ENCODE measurements at places on chromosomes 1 and 21.

DNA sequence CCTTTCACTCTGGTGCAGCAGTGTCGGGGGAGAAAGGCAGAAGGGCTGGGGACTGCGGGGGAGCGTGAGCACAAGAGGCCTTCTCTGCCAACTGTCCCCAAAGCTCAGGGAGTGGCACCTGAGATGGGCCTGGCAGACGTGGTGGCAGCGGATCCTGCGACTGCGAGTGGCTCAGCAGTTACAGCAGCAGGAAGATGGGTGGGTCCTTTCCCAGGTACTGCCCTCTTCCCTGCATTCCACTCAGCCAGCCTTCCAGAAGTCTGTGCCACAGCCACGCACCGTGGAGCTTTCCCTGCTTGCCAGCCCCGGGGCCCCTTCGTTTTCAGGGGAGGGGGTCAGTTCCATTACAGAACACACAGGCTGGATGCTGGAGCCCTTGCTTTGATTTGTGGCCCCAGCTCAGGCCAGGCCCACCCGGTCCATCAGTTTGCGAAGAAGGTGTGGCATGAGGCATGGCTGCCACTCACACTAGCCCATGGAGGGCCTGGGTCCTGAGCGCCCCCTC lies 17.2 kb downstream of the MTHFR start:
- no peak for DNase-seq

- no peak for DNase-seq
Measured at GRCh38 chr1:107169615-107170014, 28.8 kb downstream of the NTNG1 start.

- no peak for DNase-seq
Measured at GRCh38 chr1:189180057-189180456, 1297.6 kb downstream of the BRINP3 start.

DNA sequence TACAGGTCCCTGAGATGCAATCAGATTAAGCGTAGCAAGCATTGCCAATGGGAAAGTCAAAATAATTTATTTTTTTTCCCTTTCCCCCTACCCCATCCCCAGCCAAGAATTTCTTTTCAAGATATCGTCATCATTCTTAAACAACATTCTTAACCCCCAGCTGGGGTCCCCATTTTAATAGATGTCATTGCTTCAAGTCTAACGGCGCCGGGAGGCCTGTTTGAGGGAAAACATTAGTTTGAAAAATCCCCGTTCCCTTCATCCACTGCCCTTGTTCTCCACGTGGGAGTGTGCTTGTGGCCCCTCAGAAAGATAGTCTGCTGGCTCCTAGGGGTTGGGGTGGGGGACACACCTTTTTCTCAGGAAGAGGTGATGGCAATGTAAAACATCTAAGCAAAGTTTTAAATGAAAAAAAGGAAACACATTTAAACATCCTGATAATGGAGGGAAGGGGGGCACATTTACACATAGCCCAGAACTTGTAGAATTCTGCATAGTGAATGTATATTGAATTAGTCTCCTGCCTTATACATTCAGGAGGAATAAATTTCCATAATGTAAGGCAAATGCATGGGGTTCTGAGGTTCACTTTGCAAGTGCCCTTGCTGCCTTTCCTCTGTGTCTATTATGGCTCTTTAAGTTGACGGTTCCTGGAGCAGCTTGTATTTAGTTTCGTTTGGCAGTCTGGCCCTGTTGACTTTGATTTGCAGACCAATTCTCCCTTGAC lies 6.8 kb downstream of the TRNP1 start:
- DNase-seq = no peak

DNA sequence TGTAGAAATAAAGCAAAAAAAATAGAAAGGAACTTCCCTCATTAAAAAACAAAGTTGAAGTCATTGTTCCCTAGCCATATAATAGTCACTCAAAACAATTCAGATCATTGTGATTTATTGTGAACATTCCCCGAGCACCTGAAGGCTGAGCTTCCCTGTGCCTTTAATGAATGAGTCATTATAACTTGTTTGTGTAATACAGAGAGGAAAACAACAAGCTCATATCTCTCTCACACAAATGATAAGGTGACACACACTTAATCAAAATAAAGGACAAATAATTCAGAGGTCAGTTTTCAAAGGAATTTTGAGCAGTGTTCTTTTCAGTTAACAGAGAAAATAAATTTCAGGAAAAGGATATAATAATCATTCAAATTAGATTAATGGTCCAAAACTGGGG lies 326.2 kb downstream of the DUSP10 start:
- no peak for DNase-seq

DNA sequence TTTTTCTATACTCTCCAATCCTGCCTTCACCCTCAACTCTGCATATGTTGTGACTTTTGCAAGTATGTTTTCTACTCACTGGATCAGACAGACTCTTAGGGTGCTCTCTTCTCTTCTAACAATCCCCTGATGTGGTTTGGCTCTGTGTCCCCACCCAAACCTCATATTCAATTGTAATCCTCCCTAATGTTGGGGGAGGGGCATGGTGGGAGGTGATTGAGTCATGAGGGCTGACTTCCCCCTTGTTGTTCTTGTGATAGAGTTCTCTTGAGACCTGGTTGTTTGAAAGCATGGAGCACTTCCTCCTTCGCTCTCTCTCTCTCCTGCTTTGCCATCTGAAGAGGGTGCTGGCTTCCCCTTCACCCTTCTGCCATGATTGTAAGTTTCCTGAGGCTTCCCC lies 148.9 kb upstream of the IGSF21 start:
- DNase-seq = no peak

DNA sequence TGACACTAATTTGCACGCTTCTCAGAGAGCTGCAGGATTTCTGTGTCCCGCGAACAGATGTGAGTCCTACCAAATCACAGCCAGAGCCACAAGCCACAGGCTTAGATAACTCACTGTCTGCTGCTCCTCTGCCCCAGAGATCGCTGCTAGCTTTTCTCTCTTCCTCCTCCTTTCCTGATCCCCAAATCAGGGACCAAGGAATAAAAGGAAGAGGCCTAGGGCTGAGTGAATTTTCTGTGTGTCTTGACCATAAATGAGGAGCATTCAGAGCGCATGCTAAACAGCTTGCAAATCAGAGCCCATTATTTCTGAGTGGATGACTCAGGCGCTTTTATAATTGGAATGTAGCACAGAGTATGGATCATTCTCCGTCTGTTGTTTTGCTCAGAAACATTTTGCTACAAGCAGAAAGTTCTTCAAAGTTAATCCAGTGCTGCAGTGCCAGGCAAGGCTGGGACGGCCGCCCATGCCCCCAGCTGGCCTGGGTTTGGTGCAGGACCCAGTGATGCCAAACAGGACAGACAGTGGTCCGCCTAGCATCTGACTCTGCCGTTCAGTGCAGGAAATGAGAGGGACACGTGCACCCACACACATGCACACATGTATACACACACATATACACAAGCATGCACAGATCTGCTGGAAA lies 38.2 kb downstream of the KCNAB2 start:
- no peak for DNase-seq

DNA sequence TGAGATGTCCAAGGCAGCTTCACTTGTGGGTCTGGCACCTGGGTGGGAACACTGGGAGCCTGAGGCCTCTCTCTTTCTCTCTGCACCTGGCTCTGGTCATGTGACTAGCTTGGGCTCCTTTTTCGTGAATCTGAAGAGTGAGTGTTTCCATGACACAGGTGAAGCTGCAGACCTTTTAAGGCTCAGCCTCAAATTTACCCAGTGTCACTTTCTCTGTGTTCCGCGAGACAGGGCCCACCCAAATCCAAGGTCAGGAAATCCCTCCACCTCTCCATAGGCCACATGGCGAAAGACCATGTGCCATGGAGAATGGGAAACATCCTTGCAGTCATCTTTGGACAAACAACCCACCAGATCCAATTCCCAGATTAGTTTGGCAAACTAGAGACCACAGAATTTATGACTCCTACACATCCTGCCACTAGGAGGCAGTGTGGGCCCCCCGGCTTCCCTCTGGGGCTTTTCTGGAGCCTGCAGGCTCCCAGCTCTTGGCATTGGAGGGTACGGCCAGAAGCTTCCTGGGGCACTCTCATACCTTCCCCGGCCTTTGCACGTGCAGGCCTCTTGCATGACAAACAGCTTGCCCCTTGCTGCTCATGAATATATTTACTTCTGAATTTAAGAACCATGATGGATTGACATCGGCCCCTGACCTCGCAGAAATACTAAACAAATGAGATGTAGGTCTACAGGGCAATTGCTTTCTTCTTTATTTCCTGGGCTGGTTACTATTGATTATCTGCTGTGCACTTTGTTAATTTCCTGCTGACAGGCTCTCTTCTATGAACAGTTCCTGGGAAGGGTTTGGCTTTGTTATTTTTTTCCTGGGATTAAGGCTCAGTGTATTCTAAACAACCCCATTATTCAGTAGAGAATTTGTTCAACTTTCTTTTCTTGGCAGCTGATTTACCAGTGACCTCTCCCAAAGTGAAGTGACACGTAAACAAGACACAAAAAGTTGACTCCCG lies 180.7 kb downstream of the KAZN start:
- DNase-seq = peak; percentile 29

GRCh38 chr1:66570196-66570595 lies 36.2 kb downstream of the SGIP1 start:
- no peak for DNase-seq

GRCh38 chr21:42448686-42449085 lies 45.0 kb downstream of the UBASH3A start:
- no peak for DNase-seq

DNA sequence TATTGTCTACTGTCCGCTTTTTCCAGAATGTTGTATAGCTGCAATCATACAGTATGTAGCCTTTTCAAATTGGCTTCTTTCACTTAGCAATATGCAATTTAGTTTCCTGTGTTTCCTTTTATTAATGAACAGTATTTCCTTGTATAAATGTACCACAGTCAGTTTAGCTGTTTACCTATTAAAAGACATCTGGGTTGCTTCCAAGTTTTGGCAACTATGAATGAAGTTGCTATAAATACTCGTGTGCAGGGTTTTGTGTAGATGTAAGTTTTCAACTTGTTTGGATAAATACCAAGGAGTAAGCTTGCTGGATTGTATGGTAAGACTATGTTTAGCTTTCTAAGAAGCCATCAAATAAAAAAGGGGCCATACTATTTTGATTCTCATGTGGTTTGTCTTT lies 24.4 kb upstream of the KCNJ6 start:
- DNase-seq = no peak

DNA sequence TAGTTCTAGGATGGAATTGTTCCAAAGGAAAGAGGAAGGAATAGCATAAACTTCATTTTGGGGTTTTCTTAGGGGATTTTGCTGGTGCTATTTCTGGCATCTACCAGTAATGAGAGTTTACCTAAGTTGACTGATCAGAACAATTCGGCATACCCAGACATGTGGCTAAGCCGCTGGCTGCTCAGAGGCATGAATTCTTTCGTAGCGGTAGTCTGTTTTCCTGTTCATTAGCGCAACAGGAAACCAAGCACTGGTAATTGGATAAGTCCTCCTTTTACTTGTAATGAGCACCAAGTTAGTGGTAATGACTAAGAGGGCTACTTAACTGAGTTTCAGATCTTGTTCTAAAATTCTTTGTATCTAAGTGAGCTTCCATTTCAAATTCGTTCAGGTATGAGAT lies 38.6 kb downstream of the C21orf91 start:
- no peak for DNase-seq

DNA sequence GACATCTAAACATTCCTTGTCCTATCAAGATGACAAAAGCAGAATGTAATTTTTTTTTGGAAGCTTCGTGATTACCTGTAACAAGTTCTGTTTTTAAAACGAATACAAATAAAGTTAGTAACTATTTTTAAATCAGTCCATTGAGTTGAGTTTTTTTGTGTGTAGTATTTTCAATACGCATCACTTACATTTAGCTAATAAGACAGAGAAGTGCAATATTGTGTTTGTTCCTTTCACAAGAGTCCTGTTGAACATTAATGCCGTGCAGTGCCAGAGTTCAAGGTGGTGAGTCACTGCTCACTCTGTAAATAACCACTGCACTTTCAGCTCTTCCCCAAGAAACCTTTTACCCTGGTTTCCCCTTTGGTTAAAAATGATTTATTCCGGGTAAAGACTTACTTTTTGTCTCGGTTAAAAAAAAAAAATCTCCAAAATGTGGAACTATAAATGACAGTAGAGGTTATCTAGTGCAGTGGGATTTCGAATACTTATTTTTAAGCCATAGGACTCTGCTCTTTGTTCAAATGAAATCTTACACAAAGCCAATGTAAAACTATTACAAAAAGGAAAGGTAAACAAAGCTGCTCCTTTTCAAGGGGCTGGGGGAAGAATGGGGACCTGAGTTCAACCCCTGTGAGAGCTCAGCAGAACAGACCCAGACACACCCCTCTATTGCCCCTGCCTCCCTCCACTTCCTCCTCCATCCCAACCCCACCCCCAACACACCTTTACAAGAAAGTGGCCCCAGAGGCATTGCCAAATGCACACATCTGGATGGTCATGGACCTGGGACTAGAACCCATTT lies 14.8 kb upstream of the NCMAP start:
- no peak for DNase-seq

GRCh38 chr1:160189649-160190625 lies at the start of gene CASQ1:
TSS of gene CASQ1 (plus strand) at chr1:160190575. CDS start at chr1:160190752, 177 bp downstream.
- DNase-seq = no peak

GRCh38 chr1:44103270-44104131 lies 15.1 kb upstream of the KLF17 start:
- no peak for DNase-seq

DNA sequence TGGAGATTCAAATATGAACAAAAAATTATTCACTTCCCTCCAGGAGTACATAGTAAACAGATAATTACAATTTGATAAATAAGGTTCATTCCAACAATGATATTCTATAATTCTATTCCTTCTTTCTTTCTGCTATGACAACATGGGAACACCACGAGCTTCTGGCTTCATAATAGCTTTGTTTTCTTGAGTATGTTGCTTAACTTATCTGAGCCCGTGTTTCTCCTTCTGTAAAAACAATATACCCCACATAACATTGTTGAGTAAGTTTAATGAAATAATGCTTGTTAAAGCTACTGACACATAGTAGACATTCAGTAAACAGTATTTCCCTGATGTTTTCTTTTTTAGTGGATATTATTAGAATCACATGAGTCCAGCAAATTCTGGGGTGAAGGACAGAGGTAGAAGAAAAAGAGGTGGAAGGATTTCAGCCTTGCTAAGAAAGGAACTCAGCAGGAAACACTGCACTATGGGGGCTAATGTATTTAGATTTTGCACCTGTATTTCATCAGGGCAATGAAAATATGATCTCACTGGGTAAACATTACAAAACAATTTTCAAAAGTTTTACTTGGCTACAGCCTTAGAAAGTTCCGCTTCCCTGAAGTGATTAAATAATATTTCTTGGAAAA lies 430.8 kb upstream of the C1orf87 start:
- no peak for DNase-seq

DNA sequence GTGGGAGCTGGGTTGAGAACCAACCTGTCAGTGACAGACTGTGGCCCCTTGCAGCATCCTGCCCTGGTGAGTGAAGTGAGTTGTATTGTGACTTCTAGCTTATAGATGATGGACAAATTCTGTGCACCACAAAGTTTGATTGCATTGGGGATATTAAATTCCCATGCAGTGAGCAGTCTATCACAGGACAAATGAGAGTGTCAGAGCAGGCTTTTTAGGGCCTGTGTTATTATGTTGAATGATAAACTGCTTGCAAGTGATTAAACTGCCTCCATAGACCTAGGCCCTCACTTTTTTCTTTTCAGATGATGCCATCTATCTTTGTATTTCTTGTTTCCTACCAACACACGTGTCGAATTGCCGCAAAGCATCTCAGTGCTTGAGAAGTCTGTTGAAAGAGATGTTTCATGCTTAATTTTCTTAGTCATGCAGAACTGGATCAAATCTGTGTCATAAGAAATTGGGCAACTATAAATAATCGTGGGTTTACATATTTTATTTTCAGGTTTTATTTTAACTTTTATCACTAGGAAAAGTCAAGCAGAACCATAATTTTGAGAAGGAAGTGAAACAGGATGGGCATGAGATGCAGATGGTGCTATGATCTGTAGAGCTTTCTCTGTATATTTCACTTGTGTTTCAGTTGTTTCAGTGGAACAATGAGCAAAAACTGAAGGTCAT lies 199.2 kb downstream of the S1PR1 start:
- no peak for DNase-seq
